Ureter (tissue), 1 donor: ENCODE measurements at places on chromosomes 5 and 9. TPM values are rescaled to one million over a fixed set of nuclear protein-coding genes. Genes with fewer than 3 reads are reported as not detected.

DNM1 gene
- total RNA-seq, result 31.4 TPM

LAMC3 gene
- 50.6 TPM for total RNA-seq

ADAMTS19 gene
- total RNA-seq, result 5.3 TPM

IL13 gene
- total RNA-seq, result not detected

C9orf43 gene
- 0.62 TPM for total RNA-seq

TMC1 gene
- total RNA-seq, result 3.5 TPM
